Stimulated activated CD8-positive, alpha-beta memory T cell treated with anti-CD3 and anti-CD28 coated beads, Interleukin-4, amount 100 ng/mL, for 4 hours (primary cell): ENCODE measurements at places on chromosomes 3 and 15.

DNA sequence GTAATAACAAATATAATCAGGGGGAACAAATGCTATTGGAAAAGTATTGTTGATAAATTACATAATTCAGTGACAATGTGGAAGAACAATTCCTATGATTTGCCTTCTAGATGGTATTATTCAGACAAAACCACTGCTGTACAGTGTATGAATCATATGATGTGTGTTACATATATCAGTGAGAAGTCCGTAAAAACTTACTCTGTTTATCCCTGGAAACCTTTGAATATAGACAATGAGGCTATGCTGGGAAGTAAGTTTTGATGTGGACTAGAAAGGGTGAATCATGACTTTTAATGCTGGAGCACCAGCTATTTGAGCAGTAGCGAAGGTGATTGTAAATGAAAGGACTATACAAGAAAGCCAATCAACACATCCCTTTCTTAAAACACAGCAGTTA lies 17.9 kb downstream of the C3orf38 start:
- no peak for DNase-seq

GRCh38 chr3:100419406-100419805 lies 18.1 kb downstream of the LNP1 start:
- no peak for DNase-seq

GRCh38 chr15:31306426-31307269 lies 20.0 kb upstream of the KLF13 start:
- no peak for DNase-seq

DNA sequence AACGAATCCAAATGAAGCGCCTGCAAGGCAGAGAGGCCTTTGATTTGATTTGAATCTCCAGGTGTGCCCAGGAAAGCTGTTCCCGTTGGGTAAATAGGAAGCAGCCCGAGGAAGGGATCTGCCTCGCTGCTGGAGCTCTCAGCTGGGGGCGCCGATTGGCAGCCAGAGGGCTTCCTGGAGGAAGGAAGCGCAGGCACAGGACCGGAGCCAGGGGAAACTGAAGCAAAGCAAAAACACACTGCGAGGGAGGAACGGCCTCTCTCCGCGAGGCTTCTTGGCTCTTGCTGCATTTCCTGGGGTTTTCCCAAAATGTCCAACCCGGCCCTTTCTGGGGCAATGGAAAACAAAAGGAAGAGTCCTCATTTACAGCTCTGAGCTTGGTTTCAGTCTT lies 80.3 kb downstream of the TMEM266 start:
- no peak for DNase-seq

DNA sequence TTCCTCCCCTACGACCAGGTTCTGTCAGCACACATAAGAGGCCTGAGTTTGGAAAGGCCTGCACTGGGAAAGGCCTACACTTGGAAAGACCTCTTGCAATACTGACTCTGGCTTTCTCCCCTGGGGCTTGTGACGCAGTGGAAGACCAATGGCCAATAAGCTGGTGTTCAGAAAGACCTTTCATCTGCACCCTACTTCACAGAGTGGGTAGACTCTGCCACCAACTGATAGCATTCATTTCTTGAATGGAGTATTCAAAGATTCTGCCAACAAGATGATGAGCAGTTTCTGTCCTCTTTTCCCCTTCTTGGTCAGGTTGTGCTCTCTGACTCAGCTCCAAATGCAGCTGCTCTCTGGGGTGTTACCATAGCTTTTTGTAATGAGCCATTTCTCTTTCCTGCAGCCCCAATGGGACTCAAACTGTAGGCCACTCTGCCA lies 48.8 kb downstream of the TIPARP start:
- DNase-seq = no peak

GRCh38 chr3:41711651-41712050 lies 250.3 kb downstream of the ULK4 start:
- DNase-seq = no peak

GRCh38 chr3:126269354-126269753 lies 87.9 kb downstream of the KLF15 start:
- no peak for DNase-seq

DNA sequence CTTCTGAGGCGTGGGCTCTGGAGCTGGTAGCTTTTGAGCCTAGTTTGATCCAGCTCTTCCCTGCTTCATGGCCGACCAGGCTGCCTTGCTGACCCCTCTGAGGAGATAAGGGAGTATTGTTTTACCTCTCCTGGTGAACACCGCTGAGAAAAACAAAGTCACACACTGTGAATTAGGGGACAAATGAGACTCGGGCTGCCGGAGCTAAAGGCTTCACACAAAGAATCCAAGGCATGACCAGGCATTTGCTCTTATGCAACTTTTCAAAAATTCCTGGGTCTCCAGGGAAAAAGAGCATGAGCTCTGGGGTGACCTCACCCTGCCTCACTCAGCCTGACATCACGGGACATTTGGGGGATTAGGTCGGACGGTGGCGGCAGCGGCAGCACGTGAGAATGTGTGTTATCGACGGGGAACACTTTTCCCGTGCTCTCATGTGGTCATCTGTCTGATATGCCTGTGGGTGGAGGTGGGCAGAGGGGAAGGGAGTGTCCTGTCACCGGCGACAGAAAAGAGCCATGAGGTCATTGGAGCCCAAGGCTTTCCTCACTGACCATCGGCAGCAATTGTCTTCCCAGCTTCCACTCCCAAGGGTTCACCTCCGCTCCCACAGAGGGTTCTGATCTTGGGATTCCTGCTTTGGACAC lies 61.0 kb downstream of the TMEM44 start:
- DNase-seq = no peak

DNA sequence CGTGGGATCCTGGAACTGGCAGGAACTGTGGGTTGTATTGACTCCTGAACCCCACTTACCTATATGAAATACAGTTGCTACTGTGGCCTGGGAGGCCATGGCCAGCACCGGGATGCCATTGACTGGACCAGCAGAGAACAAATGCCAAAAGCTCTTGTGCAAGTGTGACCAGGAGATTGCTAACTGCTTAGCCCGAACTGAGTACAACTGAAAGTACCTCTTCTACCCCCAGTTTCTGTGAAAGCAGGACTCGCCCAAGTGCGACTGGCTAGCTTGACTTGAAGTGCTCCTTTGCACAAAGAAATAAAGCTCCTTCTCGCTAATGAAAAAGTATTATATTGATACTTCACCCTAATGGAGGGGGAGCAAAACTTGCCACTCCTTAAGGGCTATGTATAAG lies 101.3 kb upstream of the ATP11B start:
- DNase-seq = no peak

GRCh38 chr3:170258105-170258487 lies 35.9 kb downstream of the PRKCI start:
- DNase-seq = no peak

- no peak for DNase-seq
Observed at GRCh38 chr15:64732156-64732860, 43.1 kb downstream of the RBPMS2 start.

- no peak for DNase-seq
Observed at GRCh38 chr3:100693225-100693624, 16.1 kb upstream of the TFG start.

GRCh38 chr3:114093016-114093380 lies 36.5 kb downstream of the QTRT2 start:
- DNase-seq = no peak

DNA sequence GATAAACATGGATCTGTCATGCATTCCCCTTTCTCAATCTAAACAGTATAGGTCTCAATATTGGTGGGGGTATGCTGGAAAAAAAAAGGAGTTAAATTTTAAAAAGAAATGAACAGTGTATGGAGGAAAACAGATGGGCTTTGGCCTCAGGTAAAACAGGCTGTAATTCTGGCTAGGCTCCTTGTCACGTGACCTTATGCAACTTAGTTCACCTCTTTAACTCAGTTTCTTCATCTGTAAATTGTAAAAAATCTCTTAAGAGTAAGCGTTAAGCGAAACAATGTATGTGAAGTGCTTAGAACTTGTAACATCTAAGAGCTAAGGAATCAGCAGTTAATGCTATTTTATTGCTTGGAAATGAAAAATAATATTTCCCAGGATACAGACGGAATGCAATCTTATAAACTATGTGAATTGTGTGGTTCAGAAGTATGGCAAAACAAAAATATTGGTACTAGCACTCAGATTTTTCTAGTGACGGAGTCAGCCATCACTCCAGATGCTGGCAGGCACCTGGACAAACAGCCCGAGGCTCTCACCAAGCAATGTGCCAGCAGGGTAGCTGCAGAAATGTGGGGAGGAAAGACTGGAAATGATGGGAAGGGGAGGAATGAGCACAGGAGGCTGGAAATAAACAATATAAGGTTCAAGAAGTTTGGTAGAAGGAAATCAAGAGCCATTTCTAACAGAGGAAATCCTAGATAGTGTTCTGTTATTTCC lies 172.8 kb downstream of the USP13 start:
- no peak for DNase-seq

GRCh38 chr15:83446904-83447709 lies at the start of gene SH3GL3:
Gene SH3GL3, plus strand, starts transcription at chr15:83447341. Its CDS starts 193 bp downstream, at chr15:83447534.
- DNase-seq = peak; percentile 13

- DNase-seq = no peak
Observed at GRCh38 chr3:62679988-62680387, 195.2 kb downstream of the CADPS start.

- no peak for DNase-seq
Observed at GRCh38 chr3:70003119-70003518, 3.6 kb downstream of the SAMMSON start.

- DNase-seq = no peak
Observed at GRCh38 chr15:100394736-100395440, 53.1 kb upstream of the ADAMTS17 start.

GRCh38 chr15:89641053-89641452 lies 14.2 kb downstream of the KIF7 start:
- no peak for DNase-seq

DNA sequence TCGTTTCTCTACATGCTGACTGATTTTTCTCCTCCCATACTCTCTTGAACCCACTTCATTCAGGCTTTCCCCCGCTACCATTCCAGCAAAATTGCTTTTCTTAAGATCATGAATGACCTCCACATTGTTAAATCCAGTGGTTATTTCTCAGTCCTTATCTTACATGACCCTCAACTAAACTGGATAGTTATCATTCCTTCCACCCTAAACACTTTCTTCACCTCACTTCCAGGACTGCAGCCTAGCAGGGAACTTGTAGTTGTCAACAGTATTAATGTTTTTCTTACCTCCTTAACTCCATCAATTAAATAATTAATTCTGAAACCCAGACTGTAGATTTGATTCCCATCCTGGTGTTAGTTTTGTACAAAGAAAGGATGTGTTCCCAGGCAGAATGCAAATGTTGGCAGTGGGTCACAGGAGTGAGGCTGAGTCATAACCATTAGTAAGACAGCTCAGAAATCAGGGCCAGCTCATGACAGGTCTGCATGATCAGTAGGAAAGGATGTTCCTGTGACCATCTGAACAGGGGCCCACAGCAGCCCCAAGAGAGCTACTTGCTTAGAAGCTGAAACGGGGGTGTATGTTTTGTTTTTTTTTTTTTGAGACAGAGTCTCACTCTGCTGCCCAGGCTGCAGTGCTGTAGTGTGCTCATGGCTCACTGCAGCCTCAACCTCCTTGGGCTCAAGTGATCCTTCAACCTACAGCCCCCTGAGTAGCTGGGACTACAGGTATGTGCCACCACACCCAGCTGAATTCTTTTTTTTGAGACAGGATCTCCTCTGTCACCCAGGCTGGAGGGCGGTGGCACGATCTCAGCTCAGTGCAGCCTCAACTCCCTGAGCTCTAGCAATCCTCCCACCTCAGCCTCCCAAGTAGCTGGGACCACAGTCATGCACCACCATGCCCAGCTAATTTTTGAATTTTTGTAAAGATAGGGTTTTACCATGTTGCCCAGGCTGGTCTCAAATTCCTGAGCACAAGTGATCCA lies 9.1 kb downstream of the BCL2L10 start:
- no peak for DNase-seq

GRCh38 chr3:1214933-1215332 lies 122.1 kb downstream of the CNTN6 start:
- no peak for DNase-seq

DNA sequence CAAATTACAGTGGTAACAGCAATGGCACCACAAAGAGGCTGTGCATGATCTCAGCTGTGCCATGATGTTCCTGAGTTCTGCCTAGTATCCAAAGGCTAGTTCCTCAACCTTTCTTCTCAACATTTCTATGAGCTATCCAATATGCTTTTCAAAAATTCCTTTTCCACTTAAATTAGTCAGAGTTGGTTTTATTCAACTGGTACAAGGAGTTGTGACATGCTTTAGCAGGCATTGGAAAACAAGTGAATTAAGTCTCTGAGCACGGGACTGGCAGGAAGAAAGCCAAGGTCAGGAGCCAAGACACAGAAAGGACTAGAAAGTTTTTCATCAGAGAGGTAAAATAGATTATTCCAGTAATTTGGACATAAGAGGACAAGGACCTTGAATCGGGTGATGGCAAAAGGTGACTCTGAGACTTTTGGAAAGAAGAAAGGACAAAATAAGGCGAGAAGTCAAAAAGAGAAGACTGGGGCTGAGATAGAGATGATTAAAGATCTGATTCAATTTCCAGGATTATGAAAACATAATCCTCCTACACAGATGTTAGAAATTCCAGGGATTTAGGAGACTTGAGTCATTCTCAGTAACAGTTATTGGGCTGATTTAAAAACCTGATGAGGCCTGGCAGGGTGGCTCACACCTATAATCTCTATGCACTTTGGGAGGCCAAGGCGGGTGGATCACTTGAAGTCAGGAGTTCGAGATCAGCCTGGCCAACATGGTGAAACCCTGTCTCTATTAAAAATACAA lies 36.1 kb downstream of the PBRM1 start:
- no peak for DNase-seq

DNA sequence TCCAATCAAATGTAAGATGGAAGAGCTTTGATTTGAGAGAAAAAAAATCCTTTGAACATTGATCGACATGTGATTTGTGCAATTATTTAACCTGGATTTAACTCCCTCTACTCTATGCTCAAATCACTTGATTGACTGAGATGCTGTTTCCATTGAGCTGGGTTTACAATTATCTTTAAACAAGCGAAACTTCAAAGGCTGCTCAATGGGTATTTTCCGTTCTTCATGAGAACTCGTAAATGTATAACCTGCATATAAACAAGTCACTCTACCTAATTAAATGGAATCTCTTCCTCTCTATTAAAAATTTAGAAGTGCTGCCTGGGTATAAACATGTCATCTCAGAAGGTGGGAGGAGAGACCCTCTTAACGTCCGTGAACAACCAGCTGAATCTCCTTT lies 71.9 kb downstream of the ANXA2 start:
- no peak for DNase-seq

DNA sequence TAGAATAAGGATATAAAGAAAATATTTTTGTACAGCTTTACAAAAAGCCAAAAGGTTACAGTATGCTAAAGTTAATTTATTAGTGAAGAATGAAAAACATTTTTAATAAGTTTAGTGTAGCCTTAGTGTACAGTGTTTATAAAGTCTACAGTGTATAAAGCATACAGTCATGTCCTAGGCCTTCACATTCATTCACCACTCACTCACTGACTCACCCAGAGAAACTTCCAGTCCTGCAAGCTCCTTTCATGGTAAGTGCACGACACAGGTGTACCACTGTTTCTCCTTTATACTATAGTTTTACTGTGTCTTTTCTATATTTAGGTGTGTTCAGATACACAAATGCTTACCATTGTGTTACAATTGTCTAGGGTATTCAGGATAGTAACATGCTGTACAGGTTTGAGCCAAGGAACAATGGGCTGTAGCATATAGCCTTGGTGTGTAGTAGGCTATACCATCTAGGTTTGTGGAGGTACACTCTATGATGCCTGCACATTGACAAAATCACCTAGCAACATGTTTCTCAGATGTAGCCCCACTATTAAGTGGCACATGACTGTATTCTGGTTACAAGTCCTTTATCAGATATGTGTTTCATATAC lies 197.1 kb upstream of the KBTBD8 start:
- no peak for DNase-seq

GRCh38 chr15:85312929-85313331 lies 67.5 kb upstream of the AKAP13 start:
- DNase-seq = no peak

GRCh38 chr3:19885468-19885867 lies 48.5 kb downstream of the EFHB start:
- no peak for DNase-seq
